ACHN (cell line): ENCODE measurements at places on chromosomes 12 and 14.

- DNase-seq = no peak
Measured at GRCh38 chr12:22173177-22173576, 127.2 kb downstream of the CMAS start.

- no peak for DNase-seq
Measured at GRCh38 chr14:46985529-46986380, 334.2 kb upstream of the RPL10L start.

GRCh38 chr12:121021754-121022153 is 5.5 kb upstream of the C12orf43 start:
- DNase-seq = no peak

GRCh38 chr14:41608681-41609390 is 2.2 kb downstream of the LRFN5 start:
- no peak for DNase-seq

- DNase-seq = no peak
Measured at GRCh38 chr12:104372721-104373335, 69.3 kb downstream of the EID3 start.

DNA sequence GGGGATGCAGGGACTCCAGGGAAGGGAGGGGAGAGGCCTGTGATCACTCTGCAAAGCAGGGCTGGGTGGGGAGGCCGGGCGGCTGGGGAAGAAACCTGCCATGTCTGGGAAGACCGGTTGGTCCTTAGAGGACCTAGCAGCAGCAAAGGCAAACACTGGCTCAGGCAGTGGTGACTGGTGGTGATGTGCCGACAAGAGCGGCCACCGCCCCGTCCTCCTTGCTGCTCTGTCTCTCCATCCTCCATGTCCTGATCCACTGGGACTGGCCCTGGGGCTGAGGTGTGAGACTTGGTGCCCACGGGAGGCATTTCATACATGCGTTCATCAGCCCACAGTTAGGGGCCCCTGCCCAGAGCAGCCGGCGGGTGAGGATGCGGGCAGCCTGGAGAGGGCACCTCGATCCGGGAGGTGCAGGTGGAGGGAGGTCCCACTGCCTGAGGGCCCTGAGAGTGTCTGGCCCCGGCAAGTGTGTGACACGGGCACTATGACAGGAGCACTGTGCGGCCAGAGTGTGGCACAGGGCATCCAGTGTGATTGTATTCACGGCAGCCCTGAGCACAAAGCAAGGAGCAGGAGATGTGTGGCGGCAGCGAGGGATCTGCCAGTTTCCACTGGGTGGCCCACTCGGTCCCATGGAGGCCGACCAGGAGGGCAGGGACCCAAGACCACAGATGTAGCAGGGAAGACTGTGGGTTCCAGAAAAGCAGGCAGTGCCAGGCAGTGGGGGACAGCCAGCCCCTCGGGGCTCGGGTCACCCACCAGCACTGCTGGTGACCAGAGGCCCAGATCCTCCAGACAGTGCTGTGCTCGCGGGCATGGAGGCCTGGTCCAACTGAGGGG is 13.9 kb downstream of the ANKRD9 start:
- DNase-seq = no peak

- no peak for DNase-seq
Measured at GRCh38 chr14:60116181-60116580, 24.5 kb downstream of the PCNX4 start.

DNA sequence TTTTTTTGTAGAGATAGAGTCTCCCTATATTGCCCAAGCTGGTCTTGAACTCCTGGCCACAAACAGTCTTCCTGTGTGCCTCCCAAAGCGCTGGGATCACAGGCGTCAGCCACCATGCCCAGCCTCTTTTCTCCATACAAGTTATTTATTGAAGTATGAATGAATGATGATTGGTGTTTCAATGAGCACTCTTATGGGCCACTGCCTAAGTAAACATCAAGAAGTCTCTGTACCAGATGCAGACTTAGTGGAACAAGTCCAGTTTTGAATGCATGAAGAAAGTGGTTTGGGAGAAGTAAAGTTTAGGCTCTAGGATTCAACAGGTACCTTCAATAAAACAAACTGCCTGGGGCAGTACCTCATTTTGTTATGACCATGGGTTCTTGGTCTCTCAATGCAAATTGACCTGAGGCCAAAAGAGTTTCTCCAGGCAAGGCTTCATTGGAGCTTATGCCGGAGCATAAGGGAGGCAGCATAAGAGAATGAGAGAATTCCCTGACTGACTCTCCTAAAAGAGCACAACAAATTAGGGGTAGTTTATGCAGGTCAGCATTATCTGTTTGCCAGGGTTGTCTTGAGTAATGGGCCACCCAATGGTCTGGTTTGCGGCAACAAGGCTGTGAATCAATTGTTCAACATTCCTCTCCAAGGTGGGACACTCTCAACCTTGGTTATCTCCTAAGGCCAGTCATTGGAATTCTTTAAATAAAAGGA is 1.1 kb upstream of the GMFB start:
- no peak for DNase-seq

- DNase-seq = no peak
Measured at GRCh38 chr12:132445884-132446632, 43.9 kb upstream of the FBRSL1 start.

DNA sequence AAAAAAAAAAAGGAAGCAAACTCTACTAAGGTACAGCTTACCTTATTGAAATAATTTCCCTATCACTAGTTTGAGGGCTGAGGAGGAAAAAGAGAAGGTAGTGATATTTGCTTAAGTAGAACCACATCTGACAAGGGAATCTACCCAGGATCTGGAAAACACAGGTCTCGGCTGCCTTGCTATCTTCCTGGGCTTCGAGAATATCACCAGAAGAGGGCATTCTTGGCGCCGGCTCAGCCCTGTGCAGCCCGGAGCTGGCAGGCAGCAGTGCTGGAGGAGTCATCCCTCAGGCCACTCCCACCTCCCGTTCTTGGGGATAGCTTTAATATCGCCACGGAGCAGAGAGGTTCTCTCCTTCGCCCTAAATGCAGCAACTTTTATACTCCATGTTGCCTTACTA is 1181.2 kb downstream of the VRK1 start:
- peak; percentile 53 for DNase-seq
